ENCODE measurements at places on chromosomes 3 and 15.
A peak's percentile ranks its signal among the peaks of the same experiment; 100 is the strongest.

DNA sequence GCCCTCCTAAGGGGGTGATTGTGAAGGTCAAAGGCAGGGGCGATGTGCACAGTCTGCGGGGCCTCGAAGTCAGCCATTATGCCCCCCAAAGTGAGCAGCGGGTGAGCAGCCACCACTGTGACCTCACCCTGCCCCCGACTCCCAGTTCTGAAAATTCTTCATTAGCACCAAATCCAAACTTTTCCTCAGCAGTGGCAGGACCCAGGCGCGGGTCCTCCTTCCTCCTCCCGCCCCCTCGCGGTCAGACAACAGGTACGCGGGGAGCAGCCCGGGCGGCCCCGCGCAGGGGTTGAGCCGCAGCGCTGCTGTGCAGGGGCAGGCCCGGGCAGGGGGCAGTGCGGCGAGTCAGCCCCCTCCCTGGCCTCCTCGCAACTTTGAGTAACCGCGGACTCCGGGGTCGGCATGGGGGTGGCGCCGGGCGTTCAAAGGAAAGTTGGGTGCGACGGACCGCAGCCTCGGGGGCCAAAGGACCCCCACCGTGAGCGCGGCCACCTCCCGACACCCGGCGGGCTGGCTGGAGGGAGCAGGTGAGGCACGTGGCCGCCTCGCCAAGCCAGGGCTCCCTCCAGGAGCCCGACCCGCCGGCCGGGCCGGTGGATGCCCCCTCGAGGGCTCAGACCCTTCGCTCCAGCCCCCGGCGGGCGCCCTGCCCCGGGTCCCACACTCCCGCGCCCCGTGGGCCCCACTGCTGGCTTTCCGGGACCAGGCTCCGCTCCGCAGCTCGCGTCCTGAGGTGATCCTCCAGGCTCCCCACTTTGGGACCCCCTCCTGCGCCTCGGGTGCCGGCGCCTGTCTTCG is 49.4 kb upstream of the CCDC174 start:
- no peak for DNase-seq

- no peak for DNase-seq
Observed at GRCh38 chr3:126494204-126494969, 18.7 kb upstream of the ZXDC start.

DNA sequence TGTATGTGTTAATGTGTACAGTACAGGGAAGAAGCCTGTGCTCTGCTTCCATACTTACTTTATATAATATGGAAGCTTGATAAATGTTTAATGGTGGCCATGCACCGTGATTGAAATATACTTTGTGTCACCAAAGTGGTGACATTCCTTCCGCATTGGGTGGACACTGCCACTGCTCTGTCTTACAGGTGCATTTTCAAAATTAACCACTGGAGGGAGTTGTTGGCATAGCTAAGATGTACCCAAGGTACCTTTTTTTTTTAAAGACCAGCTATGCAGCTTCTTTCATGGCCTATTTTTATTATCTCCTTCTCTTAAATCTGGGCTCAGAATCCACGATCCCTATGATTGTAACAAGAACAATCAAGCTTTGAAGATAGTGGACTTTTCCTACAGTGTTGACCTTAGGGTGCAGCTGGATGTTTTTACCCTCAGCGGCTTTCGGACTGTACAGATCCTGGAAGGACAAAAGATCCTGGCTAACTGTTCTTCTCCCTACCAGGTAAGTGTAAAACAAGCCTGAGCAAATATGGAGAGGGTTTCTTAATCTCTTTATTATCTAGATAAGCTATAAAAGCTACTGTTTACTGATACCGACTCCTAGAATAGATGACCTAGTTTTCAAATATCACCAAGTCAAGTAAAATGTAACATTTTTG is 21.6 kb upstream of the PAK6 start:
- DNase-seq, result peak; percentile 40

GRCh38 chr15:47998619-47999019 is 122.2 kb upstream of the SLC24A5 start:
- no peak for DNase-seq

GRCh38 chr3:196219194-196219969 is 3.0 kb downstream of the SLC51A start:
- peak; percentile 61 for DNase-seq

GRCh38 chr3:174767853-174768382 is 91.2 kb upstream of the NAALADL2 start:
- no peak for DNase-seq

DNA sequence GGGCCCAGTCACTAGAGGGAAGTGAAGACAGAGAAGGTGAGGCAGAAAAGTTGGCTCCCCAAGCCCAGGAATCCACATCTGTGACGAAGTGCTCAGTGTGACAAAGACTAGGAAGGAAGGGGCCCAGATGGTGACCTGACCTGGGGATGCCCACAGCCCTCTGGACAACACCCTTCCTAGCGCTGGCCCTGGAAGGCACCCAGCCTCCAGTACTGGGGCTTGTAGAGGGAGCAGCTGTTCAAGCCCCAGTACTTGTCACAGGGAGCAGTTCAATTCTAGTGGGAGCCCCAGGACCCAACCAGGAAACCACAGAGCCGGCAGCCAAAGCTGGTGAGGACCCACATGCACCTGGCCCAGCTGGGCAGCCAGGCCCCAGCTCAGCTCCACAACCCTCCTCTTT is 190.8 kb downstream of the XXYLT1 start:
- no peak for DNase-seq

DNA sequence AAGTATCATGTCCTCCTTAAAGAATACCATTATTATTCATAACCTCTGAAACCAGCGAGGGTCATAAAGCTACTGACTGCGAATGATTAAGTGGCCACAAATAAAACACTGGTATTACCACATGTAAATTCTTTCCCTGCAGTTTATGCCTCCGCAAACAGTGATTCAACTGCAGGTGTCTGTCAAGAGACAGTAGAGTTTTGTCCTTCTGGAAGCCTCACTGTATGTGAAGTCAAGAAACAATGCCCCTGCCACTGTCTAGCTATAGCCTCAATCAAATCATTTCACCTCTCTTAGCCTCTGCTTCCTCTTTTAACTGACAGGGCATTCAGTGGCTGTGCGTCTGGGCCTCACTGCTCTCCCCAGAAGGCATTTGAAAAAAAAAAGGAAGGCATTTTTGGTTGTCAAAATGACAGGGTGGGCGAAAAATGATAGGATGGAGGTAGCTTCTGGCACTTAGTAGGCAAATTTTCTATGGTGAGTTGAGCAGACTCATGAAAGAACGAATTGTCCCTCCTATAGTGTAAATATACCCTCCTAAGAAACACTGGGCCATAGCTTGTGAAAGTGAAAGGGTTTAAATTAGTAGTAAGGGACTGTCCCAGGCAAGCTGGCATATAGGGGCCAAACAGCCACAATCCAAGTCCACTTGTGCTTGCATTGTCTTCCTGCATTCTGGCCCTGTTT is 66.7 kb downstream of the FILIP1L start:
- DNase-seq, result no peak

GRCh38 chr3:50194128-50194902 is 2.9 kb downstream of the GNAT1 start:
- DNase-seq, result peak; percentile 5

DNA sequence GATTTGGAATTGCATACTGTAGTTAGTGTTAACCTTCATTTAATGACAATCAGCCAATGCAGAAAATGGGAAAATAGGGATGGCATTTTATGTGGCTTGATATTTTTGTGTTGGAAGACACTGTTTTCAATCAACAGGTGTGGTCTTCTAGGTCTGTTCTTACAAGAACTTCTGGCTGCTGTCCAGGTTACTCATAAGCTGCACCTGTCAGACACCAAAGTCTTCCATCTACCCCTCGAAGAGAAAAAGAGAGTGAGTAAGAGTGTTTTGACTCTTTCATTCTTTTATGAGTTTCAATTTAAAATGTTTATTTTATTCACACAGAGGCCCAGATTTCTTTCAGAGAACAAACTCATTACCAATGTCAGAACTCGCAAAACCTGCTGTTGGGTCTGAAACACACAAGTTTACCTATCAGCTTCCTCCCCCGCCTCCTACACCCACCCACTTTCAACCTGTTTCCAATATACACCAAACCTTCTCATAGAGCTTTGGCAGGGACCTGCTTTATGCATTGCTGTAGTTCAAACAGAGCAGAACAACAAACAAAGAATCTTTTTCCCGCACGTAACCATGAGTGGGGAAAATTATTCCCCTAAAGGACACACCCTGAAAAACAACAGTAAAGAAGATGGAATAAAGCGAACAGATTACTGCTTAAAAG is 767.7 kb upstream of the ALCAM start:
- DNase-seq, result no peak

DNA sequence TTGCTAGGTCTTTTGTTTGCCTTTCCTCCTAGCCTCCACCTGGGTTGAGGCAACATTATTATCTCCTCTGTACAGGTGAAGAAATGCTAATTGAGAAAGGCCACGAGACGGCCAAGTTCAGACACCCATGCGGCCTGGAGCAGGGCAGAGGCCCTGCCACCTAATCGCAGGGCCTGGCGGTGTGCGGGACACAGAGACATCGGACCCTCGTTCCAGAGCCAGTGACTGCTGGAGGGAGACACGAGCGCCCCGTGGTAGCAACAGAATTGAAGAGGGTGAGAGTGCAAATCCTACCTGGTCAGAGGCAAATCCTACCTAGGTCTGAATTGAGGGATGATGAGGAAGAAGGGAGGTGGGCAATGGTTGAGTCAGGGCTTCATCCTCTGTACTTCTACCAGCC is 113.8 kb upstream of the MEF2A start:
- no peak for DNase-seq

DNA sequence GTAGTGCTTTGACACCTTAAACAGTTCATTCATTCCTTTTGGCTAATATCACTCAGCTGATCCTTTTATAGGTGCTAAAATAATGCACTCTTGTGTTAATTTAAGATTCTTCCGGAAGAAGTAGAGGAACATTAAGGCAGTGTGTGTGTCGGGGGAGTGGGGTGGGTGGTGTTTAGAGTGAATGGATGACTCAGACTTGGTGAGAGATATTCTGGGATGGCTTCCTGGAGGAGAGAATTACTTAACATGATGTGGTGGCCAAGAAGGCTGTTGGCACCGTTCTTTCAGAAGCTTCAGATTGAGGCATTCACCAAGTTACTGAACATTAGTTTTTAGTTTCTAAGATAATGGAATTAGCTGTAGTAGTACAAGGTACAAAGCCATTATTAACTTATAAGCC is 125.6 kb upstream of the ROPN1 start:
- no peak for DNase-seq

GRCh38 chr3:52310861-52311575 is 5.1 kb upstream of the DNAH1 start:
- no peak for DNase-seq

- DNase-seq, result no peak
Observed at GRCh38 chr3:175777965-175778364, 918.8 kb downstream of the NAALADL2 start.

DNA sequence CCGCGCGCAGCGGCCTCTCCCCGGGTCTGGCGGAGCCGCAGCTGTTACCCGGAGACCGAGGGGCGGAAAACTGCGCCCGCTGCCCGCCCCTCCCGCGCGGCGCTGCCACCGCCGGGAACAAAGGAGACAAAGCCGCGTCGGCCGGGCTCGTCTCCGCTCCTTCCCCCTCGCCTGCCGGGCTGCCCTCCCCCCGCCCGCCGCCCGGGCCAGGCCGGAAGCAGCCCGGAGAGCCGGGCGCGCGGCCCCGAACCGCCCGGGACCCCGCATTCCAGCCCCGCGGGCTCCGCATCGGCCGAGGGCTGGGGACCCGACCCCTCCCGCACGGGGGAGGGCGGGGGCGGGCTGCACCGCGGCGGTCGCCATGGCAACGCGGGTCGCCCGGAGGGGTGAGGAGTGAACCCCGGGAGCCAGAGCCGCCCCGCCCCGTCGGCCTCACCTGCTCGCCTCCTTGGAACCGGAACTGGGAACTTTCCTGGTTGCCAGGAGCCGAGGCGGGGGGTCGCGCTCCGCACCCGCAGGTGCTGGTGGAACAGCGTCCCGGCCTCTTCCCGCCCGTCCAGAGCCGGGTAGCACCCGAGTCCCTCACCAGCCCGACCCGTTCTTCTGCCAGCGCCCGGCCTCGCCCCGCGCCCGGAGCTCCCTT is 448 bp downstream of the PLXNB1 start:
- DNase-seq, result no peak

- no peak for DNase-seq
Observed at GRCh38 chr3:42702066-42702951, at the start of gene HHATL. Gene HHATL (minus strand): TSS chr3:42702798. CDS start chr3:42700826, 1,972 bp downstream.

- no peak for DNase-seq
Observed at GRCh38 chr3:63037116-63037515, 161.9 kb upstream of the CADPS start.

DNA sequence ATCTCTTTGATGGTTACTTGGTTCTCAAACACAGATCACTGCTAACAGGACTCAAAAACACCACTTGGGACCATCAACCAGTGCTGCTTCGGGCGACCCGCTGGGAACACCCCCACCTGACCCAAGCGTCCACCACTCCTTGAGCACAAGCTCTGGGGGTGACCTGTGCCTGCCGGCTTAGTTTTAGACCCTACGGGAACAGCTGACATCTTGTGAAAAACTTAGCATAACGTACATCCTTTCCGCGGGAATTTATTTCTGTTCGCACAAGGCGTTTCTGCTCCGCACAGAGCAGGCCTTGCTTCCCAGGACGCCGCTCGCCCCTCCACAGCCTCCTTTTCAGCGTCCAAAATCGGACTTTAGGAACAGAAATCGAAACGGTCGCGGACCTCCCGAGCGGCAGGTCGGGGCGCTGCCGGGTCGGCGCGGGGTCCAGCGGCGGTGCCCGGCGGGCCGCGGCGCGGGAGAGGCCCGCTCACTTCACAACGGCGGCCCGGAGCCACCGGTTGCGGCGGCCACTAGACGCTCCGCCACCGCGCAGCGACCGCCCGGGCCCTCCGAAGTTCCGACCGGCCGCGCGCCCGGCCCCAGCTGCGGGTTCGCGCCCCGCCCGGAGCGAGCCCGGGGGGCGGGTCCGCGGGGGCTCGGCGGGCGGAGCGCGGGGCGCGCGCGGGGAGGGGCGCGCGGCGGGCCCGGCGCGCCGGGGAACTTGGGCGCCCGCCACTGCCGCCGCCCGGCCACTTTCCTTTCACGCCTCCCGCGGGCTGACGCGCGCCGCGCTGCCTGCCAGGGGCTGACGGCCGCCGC is 959 bp downstream of the SFMBT1 start:
- peak; percentile 5 for DNase-seq

DNA sequence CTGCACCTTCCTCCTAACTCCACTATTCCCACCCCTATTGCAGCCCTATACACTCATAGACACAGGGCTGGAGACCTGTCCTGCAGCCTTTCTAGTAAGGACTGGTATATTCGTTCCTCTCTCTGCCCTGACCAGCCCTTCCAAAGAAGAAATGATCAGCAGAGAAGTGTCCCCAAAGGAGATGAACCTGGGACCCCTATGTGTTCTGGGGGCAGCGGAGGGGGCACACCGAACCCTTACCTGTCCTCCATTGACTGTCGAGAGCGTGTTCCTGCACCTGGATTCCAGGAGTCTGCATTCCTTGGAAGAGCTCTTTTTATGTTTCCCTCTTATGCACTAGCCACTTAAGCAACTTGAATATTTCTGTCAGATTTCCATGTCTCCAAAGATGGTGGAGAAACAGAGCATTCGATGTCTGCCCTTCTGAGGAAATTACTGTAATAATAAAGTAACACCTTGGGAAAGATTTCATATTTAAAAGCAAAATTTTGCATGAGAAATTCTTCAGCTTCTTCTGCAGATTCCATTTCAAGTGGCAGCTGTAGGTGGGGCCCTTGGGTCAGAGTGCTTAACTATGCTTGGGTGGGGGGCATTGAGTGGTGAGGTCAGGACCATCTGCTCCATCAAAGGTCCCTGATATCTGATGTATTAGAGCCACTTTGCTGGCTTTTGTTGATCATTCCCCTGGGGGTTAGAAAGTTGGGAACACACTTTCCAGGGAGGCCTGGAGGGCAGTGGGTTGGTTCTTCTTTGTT is 6.3 kb downstream of the EPHB1 start:
- DNase-seq, result no peak

GRCh38 chr3:48423241-48423882 is 6.5 kb downstream of the PLXNB1 start:
- DNase-seq, result no peak

Data from AG09319 (cell line).